ENCODE measurements at places on chromosomes 5 and 9.

DNA sequence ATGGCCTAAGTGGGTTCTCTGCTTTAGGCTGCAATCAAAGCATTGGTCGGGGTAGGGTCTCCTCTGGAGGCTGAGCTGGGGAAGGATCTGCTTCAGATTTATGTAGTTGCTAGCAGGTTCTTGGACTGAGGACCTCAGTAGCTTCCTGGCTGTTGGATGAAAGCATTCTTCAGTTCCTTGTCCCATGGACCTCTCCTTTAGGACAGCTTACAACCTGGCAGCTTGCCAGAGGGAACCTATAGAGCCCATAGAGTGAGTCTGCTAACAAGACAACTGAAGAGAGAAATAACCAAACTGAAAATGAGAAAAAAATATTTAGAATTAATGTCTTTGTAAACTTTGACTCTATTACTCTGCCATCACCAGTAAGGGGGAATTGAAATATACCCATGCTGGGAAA, 12.4 kb downstream of the MRPS30 start:
- DNase-seq, result no peak

DNA sequence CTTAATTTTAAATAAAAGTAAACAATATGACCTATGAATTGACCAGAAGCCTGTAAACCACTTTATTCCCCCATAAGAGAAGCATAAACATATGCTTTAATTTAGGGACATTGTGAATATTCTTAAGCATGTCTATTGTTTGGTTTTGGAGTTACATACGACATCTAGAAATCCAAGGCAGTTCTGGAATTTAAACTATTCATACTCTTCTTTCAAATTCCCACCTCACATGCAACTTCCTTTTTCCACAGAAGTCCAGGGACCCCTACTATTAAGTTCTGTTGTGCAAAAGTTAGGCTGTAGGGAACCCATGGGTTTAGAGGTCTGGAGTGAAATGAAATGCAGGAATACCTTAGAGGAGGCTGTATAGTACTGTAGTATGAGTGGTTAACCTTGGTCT, 2.1 kb downstream of the RIC1 start:
- no peak for DNase-seq

DNA sequence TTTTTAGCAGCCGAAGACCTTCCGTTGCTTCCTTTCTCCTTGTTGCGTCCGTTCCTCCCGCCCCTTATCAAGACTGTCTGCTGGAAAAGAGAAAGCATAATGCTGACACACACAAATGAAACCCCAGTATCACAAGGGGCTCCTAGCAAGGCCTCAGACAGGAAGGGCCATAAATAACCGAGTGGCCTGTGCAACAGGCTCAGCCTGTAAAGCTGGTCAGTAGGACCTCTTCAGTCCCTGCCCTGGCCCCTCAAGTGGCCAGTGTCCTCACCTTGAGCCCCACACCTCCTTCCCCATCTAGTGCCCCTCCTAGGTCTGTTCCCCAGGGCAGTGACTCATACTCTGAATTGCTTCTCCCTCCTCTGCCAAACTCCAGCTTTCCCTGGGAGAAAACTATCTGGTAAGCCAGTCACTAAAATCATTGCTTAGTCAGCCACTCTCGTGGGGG, 174.6 kb upstream of the IL12B start:
- DNase-seq, result no peak

GRCh38 chr5:106172681-106173532, 1497.8 kb downstream of the EFNA5 start:
- DNase-seq, result no peak

GRCh38 chr9:136868644-136869043, 2.5 kb upstream of the EDF1 start:
- DNase-seq, result no peak

DNA sequence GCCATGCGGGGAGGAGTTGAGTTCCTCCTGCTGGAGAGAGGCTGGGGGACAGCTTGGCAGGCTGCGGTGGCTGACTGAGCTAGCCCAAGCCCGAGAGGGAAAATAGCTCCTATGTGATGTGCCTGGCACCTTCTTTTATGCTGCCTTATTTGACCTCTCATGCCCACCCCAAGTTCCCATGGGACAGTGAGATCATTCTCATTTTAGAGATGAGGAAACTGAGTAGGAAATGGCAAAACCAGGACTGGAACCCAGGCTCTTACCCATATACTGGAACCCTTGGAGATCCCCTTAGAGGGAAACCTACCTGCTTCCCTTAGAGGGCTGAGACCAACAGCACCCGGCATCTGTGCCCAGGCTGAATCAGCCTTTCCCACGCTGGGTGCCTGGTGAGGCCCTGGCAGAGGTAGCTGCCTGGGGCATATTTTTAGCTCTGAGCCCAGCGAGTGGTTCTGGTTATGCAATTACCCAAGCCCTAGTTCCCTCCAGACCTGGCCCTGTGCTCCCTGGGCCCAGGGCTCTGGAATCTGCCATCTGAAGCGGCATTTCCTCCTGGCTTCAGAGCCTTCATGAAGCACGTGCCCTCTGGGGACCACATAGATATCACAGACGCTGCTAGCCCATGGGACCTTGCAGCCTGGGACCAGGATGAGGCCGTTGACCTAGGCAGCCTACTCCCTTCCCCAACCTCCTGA, 23.6 kb downstream of the COL27A1 start:
- no peak for DNase-seq

DNA sequence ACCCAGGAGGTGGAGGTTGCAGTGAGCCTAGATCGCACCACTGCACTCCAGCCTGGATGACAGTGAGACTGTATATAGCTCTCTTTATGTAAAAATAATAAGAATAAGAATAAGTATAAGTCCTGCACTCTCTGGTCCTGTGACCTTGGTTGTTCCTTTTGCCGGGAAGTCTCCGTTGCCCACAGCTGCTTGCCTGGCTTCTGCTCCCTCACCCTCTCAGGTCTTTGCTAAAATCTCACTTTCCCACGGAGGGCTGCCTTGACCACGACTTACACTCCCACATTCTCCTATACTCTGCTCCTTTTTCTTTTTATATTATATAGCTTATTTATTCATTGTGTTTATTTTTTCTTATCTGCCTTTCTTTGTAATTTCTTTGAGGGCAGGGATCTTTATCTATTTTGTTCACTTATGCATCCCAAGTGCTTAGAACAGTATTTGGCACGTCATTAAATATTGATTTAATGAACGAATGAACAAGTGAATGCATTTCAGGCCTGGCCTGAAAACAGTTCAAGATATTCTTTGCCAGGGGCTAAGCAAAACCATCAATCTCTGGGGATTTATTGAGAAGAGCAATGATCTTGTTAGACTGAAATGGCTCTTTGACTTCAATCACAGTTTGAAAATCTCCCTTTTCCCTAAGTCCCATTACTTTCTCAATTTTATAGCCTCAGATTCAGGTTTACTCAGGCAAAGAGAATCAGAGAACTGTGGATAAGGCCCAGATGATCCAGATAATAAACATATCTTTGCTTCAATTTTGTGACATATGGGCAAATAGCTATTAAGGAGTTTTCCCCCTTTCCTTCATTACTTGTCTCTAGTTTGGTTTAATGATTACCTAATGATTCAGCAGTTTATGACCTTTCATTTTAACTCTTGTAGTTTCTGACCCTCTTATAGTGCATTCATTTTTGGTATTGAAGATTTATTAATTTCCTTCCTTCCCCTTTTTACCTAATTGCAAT, 60.8 kb upstream of the TMC1 start:
- DNase-seq, result no peak

DNA sequence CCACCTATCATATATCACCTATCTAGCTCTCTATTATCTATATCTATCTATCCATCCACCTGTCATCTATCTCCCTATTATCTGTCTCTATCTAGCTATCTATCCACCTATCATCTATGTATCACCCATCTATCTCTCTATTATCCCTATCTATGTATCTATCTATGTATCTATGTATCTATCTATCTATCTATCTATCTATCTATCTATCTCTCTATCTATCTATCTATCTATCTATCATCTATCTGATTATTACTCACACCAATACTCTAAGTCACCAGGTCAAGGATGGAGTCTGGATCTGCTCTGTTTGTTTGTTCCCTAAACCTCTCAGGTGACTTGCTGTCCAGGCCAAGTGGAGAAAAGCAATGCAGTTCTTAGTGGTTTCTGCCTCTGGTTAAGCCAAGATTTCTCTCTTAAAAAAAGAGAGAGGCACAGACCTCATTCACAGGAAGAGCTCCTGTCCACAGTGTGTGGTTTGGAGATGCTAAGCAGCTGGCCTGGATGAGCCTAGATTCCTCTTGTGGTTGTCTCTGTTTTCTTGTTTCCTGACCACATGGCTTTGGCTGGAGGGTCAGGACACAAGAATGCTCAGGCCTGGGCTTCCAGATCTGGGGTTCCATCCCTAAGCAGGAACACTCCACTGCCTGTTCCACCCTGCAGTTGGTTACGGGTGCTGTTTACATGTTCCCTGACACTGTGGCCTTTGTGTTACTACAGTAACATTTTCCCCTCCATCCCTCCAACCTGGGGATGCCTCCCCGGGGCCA, 133.4 kb downstream of the PHF2 start:
- no peak for DNase-seq

DNA sequence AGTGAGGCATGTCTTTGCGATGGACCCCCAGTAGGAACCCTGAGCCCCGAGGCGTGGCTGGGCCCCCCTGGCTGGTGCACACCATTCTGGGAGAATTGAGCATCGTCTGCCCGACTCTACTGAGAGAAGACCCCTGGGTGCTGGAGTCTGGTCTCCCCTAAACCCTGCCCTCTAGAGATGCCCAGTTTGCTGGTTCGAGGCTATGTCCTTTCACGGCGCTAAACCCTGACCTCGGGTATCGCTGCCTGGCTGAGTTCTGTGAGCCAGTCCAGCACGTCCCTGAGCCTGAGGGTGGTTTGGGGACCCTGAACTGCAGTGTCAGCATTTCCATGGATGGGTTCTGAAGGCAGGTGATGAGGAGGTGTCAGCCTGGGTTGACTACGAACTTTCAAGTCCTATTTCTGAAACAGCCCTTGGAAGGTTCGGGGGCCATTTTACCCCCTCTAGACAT, 128.8 kb downstream of the RXRA start:
- DNase-seq, result no peak

GRCh38 chr5:135438636-135439221, 8.4 kb downstream of the DCANP1 start:
- DNase-seq, result no peak

GRCh38 chr9:133773889-133774655, 35.9 kb upstream of the SARDH start:
- no peak for DNase-seq

GRCh38 chr5:9020996-9021395, 524.9 kb downstream of the SEMA5A start:
- no peak for DNase-seq

Data from SW 1271 (cell line).